ENCODE measurements at places on chromosomes 2 and 18. TPM values are rescaled to one million over a fixed set of nuclear protein-coding genes. Genes with fewer than 3 reads are reported as not detected.

Gene SNTG2
- 0.69 TPM for total RNA-seq

Gene POMC
- total RNA-seq = 1.5 TPM

Gene CCDC148
- total RNA-seq = 5.3 TPM

Gene FBXO41
- 0.32 TPM for total RNA-seq

Gene PDE1A
- 49.9 TPM for total RNA-seq
